GDM1 (cell line): ENCODE measurements at places on chromosomes 16 and 17.

DNA sequence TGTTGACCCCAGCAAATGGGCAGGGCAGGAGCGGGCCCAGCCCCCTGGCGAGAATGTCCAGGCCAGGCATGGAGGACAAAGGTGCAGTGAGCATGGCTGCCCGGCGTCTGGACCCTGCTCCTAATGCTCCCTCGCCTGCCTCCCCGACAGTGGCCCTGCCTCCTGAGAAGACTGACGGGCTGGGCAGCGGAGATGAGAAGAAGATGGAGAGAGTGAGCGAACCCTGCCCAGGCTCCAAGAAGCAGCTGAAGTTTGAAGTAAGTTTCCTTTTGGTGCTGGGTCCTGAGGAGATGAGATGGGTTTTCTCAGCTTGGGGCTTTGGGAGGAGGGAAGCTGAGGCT, 59.7 kb downstream of the SNX20 start:
- DNase-seq, result no peak

DNA sequence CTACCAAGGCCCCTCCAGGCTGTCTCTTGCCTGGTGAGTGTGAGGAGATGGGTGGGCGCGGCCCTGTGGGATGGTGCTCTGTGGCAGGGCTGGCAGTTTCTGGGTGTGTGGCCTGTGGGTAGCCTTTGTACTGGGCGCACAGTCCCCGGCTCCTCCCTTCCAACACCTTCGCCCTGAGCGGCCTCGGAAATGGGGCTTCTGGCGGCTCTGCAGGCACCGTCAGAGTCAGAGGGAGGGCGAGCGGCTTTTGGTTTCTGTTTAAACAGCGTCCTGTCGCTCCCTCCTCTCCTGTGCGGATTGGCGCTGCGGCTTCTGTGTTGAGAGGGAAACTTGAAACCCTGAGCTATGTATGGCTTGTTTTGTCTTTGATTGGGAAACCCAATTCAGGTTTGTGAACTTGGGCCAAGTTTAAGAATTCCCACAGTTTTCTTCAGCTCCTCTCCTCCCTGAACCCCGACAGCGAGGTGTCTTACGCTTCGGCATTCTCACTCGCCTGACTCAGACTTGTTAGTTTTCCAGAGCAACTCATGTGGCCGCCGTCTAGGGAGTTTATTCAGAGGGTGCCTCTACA, 8.3 kb upstream of the ZNF750 start:
- no peak for DNase-seq

- no peak for DNase-seq
These were observed 16.2 kb upstream of the HNF1B start for GRCh38 chr17:37761059-37761458.

DNA sequence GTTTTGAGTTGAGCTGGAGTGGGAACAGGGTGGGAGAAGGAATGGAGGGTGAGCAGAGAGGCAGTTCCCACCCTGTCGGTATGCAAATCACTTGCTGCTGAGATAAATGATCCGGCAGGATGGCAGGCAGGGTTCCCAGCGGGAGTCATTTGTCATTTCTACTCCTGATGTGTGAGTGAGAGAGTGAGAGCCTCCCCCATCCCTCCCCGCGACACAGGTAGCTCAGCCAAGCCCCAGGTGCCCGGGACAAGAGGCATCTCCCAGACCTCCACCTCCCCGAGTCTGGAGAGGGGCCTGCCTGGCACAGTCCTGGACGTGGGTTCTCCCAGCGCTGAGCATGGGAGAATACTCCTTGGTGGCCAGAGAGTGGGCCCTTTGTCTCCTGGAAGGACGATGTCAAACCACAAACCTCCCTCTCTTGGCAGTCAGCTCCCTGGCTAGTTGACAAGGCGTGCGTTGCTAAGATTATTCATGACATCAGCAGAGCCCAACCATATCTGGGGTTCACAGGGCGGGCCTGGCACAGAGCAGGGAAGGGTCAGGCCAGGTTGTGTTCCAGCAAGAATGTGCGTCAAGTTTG, 33.7 kb upstream of the TNRC6C start:
- DNase-seq, result no peak

GRCh38 chr17:80133626-80133970, 13.3 kb downstream of the EIF4A3 start:
- DNase-seq, result no peak
